Mesenteric fat pad (tissue), 1 donor: ENCODE measurements at places on chromosomes 13 and 19. TPM values are rescaled to one million over a fixed set of nuclear protein-coding genes. Genes with fewer than 3 reads are reported as not detected.

DNA sequence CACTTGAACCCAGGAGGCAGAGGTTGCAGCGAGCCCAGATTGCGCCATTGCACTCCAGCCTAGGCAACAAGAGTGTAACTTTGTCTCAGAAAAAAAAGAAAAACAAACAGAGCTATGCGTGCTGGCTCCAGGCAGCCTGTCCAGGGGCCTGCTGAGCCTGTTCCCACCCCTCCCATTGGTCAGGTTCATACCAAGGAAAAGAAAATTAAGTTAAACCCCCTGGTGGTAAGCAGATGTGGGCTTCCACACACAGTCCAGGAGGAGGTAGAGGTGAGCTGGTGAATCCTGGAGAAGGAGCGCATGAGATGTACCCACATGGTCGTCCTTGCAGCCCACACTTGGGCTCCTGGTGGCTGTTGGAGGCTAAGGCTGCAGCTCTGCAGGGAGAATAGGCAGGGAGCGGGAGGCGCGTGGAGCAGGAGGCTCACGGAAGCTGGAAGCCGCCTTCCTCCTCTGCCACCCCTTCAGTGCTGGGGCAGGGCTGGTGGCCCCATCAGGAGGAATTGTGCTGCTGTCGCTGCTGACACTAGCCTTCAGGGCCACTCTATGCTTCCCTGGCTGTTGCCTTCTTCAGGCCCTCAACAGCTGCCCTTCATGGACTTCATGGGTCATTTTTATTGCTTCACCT is 10.5 kb upstream of the CHAMP1 start:
- DNase-seq, result no peak

Gene ZNF682
- total RNA-seq, result 4.3 TPM

Gene OLFM4
- 0.80 TPM for total RNA-seq

Gene HS6ST3
- 0.06 TPM for total RNA-seq

Gene MBD3L2
- not detected for total RNA-seq

GRCh38 chr13:33446821-33447725 is 161.5 kb upstream of the STARD13 start:
- DNase-seq, result no peak

GRCh38 chr13:57644106-57644505 is 12.6 kb downstream of the PCDH17 start:
- DNase-seq, result no peak

DNA sequence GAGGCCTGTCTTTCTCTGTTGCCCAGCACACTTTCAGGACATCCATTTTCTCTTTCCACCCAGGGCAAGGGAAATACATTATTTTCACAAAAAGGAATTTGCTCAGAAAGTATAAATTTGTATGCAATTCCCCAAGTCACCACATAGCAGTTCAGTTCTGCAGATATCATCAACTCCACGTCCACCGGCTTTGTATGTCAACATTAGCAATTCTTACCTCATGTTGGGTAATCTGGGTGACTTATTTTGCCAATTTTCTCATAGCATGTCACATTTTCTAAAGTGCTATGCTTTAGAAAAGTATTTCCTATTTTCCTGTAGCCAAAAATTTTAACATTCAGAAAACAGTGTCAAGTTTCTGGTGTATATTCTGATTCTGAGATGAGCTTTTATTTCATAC is 501.8 kb downstream of the EFNB2 start:
- no peak for DNase-seq

- DNase-seq, result no peak
Measured at GRCh38 chr19:9018163-9018875, 8.1 kb upstream of the MUC16 start.

GRCh38 chr19:55423225-55424005 is 15.8 kb upstream of the UBE2S start:
- DNase-seq, result no peak

Gene MYO16
- 0.67 TPM for total RNA-seq

- no peak for DNase-seq
Measured at GRCh38 chr19:8484331-8484894, 18.0 kb downstream of the PRAM1 start.

- DNase-seq, result no peak
Measured at GRCh38 chr19:43634506-43634871, 5.2 kb downstream of the CADM4 start.

Gene TPTE2
- 0.19 TPM for total RNA-seq

GRCh38 chr19:4971424-4971793 is 2.5 kb downstream of the KDM4B start:
- DNase-seq, result no peak

Gene SGCG
- 2.9 TPM for total RNA-seq

DNA sequence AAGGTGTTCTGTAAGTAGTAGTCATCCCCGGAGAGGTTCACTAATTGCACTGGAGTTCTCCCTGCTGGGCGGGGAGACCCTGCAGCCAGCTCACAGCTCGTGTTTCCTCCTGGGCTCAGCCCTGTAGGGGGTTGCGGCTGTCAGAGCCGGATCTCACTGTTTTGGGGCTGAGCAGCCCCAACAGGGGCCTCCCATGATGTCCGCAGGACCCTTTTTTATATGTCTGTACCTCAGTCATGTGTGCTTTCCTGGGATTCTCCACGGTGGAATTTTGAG is 130.2 kb upstream of the MCF2L start:
- DNase-seq, result peak; percentile 43

Gene SYNE4
- not detected for total RNA-seq

- DNase-seq, result no peak
Measured at GRCh38 chr13:59607780-59608233, 555.9 kb downstream of the DIAPH3 start.

DNA sequence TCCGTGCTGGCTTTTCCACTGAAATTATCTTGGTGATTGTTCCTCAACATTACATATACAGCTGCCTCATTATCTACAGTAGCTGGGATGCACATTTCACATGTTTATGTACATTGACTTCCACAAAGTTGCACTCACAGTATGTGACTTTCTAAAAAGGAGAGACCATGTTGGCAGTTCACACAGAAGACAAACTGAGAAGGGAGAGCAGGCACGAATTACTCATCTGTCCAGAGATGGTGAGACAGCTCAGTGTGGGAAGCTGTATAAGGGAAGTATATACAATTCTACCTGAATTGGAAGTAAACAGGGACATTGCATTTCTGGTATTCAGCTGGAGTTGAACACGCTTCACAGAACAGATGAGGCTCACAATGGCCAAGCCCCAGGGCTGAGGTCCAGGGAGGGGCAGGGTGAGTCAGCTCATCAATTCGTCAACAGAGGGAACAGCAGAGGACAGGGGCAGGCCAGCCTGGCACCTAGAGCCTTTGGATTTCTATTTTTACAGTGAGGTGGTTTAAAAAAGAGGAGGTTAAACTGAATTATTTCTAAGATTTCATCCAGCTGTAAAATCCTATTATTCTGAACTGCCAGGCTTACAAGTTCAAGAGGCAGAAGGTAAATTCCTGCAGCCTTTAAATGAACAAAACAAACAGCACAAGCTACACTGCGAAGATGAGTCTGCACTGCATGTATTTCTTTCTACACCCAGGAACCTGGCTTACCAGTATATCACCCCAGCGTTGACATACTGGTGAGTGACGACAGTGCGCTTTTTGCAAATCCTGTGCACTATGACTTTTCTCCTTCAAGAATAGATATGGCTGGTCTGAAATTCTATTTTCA is 9.8 kb downstream of the PARP4 start:
- DNase-seq, result no peak

- DNase-seq, result no peak
Measured at GRCh38 chr13:26727122-26727521, 33.5 kb downstream of the GPR12 start.

Gene ANKLE1
- 0.55 TPM for total RNA-seq

Gene DPF1
- total RNA-seq, result not detected

DNA sequence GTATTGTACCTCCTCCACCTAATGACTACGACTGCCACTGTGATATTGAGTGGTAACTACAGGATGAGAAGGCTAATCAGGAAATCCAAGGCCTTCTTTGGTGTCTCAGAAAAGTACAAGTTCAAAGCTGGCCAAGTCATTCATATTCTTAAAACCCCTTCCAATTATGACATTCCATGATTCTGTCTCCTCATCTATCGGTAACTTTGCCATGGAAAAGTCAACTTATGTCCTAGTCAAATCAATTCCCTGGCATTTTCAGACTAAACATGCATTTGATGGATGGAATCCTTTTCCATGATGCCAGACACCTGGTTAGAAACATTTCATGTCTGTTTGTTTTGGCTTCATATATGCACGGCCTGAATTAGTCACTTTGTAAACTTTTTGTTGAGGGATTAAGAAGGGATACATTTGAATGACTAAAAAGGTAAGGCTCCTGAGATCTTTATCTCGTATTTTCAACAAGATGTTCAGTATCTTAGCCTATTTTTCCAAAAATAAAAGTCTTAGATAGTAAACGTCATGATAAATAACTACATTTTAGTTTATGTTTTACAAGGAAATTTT is 186.5 kb downstream of the NHLRC3 start:
- no peak for DNase-seq

- no peak for DNase-seq
Measured at GRCh38 chr13:99690426-99691174, 189.3 kb downstream of the TM9SF2 start.

DNA sequence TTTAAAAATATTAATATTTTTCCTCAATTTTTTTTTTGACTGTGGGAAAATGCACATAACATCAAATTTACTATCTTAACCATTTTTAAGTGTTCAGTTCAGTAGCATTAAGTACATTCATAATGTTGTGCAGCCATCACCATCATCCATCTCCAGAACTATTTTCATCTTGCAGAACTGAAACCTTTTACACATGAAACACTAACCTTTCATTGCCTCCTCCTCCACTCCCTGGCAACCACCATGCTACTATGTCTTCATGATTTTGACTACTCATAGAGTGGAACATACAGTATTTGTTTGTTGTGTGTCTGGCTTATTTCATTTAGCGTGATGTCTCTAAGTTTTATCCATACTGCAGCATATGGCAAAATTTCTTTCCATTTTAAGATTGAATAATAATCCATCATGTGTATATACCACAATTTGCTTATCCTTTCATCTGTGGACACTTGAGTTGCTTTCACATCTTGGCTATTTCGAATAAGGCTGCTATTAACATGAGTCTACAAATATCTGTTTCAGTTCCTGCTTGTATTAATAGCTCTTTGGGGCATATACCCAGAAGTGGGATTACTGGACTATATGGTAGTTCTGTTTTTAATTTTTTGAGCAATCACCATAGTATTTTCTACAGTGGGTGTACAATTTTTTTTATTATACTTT is 376.4 kb downstream of the MTUS2 start:
- DNase-seq, result no peak

Gene NCR1
- total RNA-seq, result 0.51 TPM

Gene DKKL1
- not detected for total RNA-seq

GRCh38 chr19:46944918-46945628 is 74.6 kb upstream of the NPAS1 start:
- no peak for DNase-seq

GRCh38 chr19:39408392-39409207 is 2.0 kb downstream of the ZFP36 start:
- no peak for DNase-seq

Gene IL27RA
- total RNA-seq, result 8.5 TPM

DNA sequence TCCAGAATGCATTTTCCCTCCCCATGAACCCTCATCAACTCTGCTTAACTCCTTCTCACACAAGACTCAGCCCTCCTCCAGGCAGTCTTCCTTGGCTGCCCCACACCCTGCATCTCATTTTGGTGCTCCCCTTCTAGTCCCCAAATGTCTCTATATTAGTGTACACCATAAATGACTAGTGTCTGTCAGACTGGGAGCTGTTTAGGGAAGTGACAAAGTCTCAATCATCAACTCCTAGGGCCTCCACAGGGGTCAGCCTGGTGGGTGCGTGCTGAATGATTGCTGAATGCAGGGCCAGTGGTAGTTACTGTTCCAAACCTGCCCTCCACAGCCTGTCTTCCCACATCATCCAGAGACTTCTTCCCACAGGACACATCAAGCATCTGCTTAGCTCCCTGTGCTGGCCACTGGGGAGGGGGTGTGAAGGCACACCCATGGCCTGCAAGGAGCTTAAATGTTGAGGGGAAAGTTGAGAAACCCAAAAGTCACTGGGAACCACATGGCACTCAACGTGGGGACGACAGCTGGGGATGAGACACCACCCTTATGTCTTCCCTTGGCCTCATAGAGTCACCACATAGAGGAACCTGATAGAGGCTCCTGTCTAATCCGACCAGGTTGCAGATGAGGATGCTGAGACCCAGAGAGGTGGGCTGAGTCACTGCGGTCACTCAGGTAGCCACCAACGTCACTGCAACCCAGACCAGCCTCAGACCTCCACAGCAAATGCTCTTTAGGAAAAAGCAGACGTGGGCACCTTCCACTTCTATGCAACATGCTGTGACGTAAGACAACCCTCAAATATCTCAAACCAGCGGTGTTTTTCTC is 79.3 kb upstream of the TM9SF2 start:
- DNase-seq, result peak; percentile 55

Gene SULT2B1
- 0.48 TPM for total RNA-seq

- no peak for DNase-seq
Measured at GRCh38 chr13:47397739-47398138, 500.9 kb upstream of the HTR2A start.

Gene KCNC3
- 1.6 TPM for total RNA-seq

Gene LYPD5
- total RNA-seq, result 2.0 TPM

Gene KCNN1
- 0.13 TPM for total RNA-seq

- DNase-seq, result no peak
Measured at GRCh38 chr13:27728271-27728670, 64.0 kb upstream of the GSX1 start.

GRCh38 chr13:68319384-68319783 is 1089.2 kb upstream of the PCDH9 start:
- no peak for DNase-seq

Gene OR7D2
- not detected for total RNA-seq

Gene BST2
- 185 TPM for total RNA-seq

Gene ZSCAN4
- total RNA-seq, result not detected

DNA sequence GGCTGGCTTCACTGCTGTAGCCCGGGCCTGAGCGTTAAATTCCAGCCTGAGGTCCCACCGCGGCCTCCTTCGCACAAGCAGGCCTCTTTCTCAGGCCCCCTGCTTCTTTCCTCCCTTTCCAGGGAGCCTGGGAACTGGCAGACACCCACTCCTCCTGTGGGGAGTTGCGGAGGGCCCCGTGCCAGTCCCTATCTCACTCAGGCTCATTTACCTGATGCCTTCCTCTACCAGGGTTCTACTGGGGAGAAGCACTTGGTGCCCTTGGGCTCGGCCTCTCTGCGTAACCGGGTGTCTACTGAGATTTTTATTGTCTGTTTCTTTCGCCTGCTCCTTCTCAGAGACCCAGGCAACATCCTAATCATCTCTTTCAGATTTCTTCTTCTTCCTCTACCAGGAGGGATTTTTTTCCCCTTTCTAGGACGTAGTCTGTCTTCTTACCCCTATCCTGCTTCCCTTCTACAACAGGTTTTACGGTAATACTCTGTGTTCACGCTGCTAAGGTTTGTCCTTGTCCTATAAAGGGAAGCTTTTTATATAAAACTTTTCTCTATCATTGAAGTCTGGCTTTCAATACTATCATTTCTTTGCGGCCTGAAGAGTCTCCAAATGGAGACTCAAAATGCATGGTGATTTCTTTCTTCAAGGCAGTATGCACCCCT is 135.4 kb upstream of the GPR12 start:
- DNase-seq, result peak; percentile 83
